ENCODE measurements at places on chromosomes 1 and 21.

GRCh38 chr1:30754684-30755171 is 2.8 kb downstream of the LAPTM5 start:
- no peak overlapping the region for H3K27ac ChIP-seq
- peaks cover 9% of the 10 kb centered on the region for H3K27me3 ChIP-seq
- no peak for DNase-seq
- H3K4me3 ChIP-seq = no peak overlapping the region
- peaks cover 6% of the 10 kb centered on the region for H3K4me1 ChIP-seq

DNA sequence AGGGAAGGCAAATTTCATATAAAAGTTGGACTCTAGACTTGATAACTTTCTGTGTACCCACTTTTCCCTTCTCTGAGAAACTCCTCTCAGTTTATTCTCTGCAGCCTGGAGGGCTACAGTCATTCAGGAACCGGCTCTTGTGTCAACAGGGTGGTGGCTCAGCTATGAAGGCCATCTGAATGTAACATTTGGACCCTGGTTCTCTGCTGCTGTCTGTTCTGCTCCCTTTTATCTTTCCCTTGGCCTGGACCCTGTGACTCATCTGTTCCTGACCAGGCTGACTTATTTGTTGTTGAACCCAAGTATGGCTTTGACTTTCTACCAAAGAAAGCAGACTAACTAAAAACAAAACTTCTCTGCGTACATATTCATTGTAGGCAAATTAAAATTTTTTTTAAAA is 75.4 kb downstream of the CENPF start:
- H3K36me3 ChIP-seq = no peaks in the 10 kb centered on the region
- H3K27ac ChIP-seq = no peak overlapping the region
- no peak overlapping the region for H3K4me3 ChIP-seq

DNA sequence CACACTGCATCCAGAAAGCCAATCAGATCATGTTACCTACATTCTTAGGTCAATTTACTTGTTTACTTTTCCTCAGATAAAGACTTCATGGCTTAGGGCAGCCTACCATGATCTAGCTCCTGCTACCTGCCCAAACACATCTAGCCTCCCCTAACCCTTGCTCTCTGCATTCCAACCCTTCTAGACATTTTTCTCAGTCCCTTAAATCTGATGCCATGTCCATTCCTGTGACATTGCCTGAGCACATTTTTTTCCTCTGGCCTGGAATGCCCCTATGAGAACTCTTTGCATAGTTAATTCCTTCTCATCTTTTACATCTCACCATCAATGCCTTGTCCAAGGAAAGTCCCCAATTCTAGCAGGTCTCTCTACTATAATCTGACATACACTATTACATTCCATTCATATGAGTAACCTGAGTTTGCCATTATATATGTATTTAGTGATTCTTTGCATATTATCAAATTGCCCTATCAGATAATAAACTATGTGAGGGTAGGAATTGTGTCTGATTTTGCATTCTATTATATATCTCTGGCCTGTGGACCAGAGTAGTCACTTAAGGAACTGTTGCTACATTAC is 166.9 kb downstream of the COL11A1 start:
- peak; percentile 5 for DNase-seq
- peaks cover 2% of the 10 kb centered on the region for H3K4me1 ChIP-seq
- H3K27ac ChIP-seq = no peak overlapping the region
- no peak overlapping the region for H3K4me3 ChIP-seq
- no peaks in the 10 kb centered on the region for H3K36me3 ChIP-seq
- H3K27me3 ChIP-seq = no peaks in the 10 kb centered on the region

GRCh38 chr1:30447080-30447479 is 276.3 kb downstream of the MATN1 start:
- no peaks in the 10 kb centered on the region for H3K4me1 ChIP-seq
- no peaks in the 10 kb centered on the region for H3K27me3 ChIP-seq
- no peak for DNase-seq
- H3K27ac ChIP-seq = no peak overlapping the region
- no peak overlapping the region for H3K4me3 ChIP-seq

GRCh38 chr1:64482720-64483119 is 12.8 kb downstream of the CACHD1 start:
- H3K27me3 ChIP-seq = no peaks in the 10 kb centered on the region
- no peak overlapping the region for H3K27ac ChIP-seq
- no peak for DNase-seq
- H3K4me1 ChIP-seq = no peaks in the 10 kb centered on the region
- H3K36me3 ChIP-seq = no peaks in the 10 kb centered on the region

DNA sequence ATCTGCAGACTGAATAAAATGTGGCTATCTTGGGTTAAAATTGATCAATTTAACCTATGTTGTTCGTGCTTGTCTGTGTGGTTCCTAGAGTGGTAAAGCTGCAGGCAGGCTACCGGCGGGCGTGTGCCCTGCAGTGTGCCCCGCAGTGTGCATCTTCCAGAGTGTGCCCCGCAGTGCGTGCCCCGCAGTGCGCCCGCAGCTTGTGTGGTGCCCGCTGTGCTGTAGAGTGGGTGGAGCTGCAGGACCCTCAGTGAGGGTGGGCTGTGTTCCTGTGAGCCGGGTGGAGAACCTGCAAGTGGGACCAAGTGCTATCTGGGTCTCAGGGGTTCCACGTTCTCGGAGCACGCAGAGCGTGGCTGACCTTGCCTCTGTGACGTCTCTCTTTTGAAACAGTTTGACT is 10.7 kb downstream of the RRP1 start:
- no peaks in the 10 kb centered on the region for H3K4me1 ChIP-seq
- DNase-seq = no peak
- H3K27me3 ChIP-seq = no peaks in the 10 kb centered on the region
- H3K36me3 ChIP-seq = peaks cover 78% of the 10 kb centered on the region

DNA sequence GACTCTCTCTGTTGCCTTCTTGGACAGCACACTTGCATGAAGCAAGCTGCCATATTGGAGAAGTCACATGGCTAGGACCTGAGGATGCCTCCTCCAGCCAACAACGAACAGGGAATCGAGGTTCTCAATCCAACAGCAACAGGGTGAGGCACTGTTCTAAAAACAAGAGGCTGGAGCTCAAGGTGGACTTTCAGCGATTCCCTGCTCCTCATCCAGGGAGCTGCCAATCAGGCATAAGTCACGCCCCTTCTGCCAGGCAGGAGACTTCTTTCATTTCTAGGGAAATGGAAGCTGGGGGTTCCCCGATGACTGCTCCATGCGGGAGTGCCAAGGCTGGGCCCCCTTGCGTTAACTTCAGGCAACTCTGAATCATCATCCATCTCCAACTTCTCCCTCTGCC is 22.7 kb upstream of the IFNAR1 start:
- H3K27me3 ChIP-seq = 0 out of 2 replicates have a peak, but pooled peaks cover 2% of the 10 kb centered on the region
- H3K36me3 ChIP-seq = no peaks in the 10 kb centered on the region
- peaks cover 5% of the 10 kb centered on the region for H3K4me1 ChIP-seq
- H3K4me3 ChIP-seq = no peak overlapping the region
- DNase-seq = no peak
- H3K27ac ChIP-seq = no peak overlapping the region

GRCh38 chr1:227215863-227216510 is 102.3 kb downstream of the CDC42BPA start:
- DNase-seq = peak; percentile 16
- no peaks in the 10 kb centered on the region for H3K4me1 ChIP-seq
- H3K27ac ChIP-seq = no peak overlapping the region
- H3K27me3 ChIP-seq = no peaks in the 10 kb centered on the region

DNA sequence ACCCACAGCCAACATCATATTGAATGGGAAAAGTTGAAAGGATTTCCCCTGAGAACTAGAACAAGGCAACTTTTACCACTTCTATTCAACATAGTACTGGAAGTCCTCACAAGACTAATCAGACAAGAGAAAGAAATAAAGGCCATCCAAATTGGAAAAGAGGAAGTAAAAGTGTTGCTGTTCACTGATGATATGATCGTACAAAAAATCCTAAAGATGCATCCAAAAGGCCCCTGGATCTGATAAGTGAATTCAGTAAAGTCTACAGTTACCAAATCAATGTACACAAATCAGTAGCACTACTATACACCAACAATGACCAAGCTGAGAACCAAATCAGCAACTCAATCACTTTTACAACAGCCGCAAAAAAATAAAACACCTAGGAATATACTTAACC is 28.3 kb downstream of the RAB3GAP2 start:
- no peaks in the 10 kb centered on the region for H3K4me1 ChIP-seq
- no peak overlapping the region for H3K4me3 ChIP-seq
- DNase-seq = no peak
- H3K27me3 ChIP-seq = no peaks in the 10 kb centered on the region
- no peak overlapping the region for H3K27ac ChIP-seq

DNA sequence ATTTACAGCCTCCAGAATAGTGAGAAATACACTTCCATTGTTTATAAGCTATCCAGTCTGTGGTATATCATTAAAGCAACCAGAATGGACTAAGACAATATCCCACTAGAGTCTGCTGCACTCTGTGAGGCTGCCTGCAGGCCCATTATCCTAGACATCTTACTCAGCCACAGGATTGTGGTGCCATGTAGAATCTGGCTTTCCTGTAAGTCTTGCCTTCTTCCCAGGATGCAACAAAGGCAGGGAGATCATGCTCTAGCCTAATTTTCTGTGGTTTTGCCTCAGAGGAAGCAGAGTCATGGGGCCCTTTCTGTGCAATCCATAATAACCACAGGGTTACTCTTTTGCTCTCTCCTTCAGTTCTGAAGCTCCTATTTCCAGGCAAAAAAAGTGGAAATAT is 299.1 kb upstream of the DEPDC1 start:
- no peaks in the 10 kb centered on the region for H3K4me1 ChIP-seq
- no peak overlapping the region for H3K4me3 ChIP-seq
- no peak for DNase-seq
- H3K36me3 ChIP-seq = no peaks in the 10 kb centered on the region

DNA sequence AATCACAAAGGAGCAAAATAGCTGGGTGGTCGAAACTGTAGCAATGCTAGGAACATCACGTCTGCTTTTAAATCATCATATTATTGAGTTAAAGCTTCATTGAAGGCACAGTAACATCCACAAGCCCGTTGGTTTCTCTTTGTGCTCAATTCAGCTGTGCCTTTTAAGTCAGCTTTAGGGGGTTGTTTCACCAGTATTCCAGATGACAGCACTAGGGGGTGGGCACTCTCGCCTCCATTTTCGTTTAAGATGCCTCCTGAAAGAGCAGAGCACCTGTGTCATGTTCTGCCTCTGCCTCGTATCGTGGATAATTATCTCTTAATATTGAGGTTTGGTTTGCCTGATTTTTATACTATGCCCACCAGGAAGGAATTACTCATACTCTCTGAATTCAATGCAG is 139.8 kb upstream of the PTBP2 start:
- no peaks in the 10 kb centered on the region for H3K4me1 ChIP-seq
- no peak overlapping the region for H3K4me3 ChIP-seq
- no peaks in the 10 kb centered on the region for H3K36me3 ChIP-seq
- DNase-seq = no peak

GRCh38 chr1:241217516-241217915 is 139.5 kb downstream of the RGS7 start:
- H3K4me3 ChIP-seq = no peak overlapping the region
- H3K36me3 ChIP-seq = no peaks in the 10 kb centered on the region
- H3K4me1 ChIP-seq = no peaks in the 10 kb centered on the region
- no peak for DNase-seq
- H3K27me3 ChIP-seq = no peaks in the 10 kb centered on the region
- no peak overlapping the region for H3K27ac ChIP-seq

DNA sequence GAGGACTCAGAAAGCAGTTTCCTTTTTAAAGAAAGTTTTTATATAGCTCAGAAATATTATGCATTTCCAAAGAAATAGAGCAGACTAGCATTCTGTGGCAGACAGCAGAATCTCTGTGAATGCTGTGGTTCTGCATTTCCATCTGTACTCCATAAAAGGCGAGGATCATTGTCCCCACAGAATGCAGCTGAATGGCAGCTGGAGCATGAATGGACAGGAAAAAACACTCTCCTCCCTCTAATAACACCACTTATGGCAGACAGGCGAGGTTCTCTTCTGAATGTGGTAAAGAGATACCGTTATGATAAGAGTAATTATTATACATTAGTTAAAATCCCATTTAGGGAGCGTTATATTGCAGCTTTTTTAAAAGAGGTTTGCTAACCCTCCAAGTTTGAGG is 81.4 kb upstream of the WLS start:
- no peak for DNase-seq
- no peak overlapping the region for H3K4me3 ChIP-seq
- H3K4me1 ChIP-seq = peaks cover 3% of the 10 kb centered on the region
- no peak overlapping the region for H3K27ac ChIP-seq
- H3K27me3 ChIP-seq = no peaks in the 10 kb centered on the region

- H3K27me3 ChIP-seq = no peaks in the 10 kb centered on the region
- H3K36me3 ChIP-seq = no peaks in the 10 kb centered on the region
- H3K4me1 ChIP-seq = no peaks in the 10 kb centered on the region
- no peak overlapping the region for H3K27ac ChIP-seq
These were observed 561.1 kb upstream of the ZP4 start for GRCh38 chr1:238451781-238452310.

- H3K27me3 ChIP-seq = no peaks in the 10 kb centered on the region
- no peak overlapping the region for H3K27ac ChIP-seq
- H3K4me3 ChIP-seq = no peak overlapping the region
- peaks cover 2% of the 10 kb centered on the region for H3K4me1 ChIP-seq
These were observed 19.2 kb upstream of the CLSTN1 start for GRCh38 chr1:9842781-9843575.

DNA sequence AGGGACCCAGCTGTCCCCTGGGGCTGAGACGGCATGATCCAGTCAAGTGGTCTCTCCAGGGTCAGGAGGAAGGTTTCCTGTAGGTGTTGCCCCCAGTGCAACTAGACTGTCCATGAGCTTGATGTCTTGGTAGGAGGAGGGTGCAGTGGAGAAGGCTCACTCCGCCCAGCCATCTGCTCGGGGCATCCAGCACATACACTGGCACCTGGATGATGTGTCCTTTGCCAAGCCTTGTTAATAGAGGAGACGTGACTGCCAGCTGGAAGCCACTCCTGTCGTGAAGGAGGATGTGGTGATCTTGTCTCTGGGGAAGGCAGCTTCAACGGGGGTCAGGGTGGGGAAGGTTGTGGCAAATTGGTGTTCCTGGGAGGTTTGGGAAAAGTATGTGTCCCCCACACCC is 6.2 kb downstream of the DISP3 start:
- no peaks in the 10 kb centered on the region for H3K4me1 ChIP-seq
- H3K36me3 ChIP-seq = no peaks in the 10 kb centered on the region
- DNase-seq = no peak
- H3K27ac ChIP-seq = no peak overlapping the region

DNA sequence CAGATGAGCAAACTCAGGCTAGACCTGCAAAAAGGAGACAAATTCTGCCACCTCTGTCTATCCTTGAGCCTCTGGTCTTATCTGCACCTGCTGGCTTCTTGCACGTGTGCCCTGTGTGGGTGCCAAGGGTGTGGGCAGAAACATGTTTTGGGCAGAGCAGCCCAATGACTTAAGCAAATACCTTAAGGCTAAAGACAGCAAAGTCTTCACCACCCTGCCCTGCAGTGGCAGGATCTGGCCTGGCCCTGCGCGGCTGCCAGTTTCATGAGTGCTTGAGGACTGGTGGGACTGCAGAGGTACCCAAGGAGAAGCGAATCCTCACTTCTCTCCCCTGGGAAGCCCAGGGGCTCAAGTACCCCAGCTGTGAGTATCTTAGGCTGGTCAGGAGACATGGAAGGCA is 3.8 kb upstream of the SLC26A9 start:
- H3K36me3 ChIP-seq = no peaks in the 10 kb centered on the region
- H3K27ac ChIP-seq = no peak overlapping the region
- H3K4me3 ChIP-seq = no peak overlapping the region
- H3K27me3 ChIP-seq = peaks cover 68% of the 10 kb centered on the region
- H3K4me1 ChIP-seq = no peaks in the 10 kb centered on the region
